ENCODE measurements at places on chromosomes 4 and X.

DNA sequence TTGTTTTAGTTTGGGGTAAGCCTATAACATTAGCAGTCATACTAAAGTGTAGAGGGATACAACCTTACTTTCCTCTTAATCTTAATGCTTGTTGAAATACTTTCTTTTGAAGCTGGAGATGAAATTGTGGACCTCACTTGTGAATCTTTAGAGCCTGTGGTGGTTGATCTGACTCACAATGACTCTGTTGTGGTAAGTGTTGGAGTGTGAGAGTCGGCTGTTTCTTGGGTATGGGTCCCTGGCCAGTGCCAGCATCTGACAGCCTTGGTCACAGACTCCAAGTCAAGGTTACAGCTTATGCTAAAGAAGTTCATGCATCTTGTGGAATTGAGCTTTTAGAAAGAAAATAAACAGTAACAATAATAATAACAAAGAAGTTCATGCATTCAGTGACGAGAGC lies 31.6 kb downstream of the RNF4 start:
- no peak for DNase-seq

DNA sequence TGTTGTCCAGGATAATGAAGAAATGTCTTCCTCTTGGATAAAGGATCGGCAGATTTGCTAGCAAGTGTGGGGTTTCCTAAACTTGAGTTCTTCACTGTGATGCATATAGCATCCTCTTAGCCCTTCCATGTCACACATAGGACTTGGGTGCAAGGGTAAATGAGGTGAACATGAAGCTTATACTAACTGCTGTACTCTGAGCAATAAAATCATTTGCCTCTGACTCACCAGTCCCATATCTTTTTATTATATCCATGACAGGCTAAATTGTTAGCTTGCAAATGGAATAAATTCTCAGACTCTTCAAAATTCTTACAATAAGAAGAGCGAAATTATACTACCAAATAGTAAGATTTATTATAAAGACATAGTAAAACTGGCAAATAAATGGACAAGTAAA lies 14.7 kb upstream of the TBC1D1 start:
- no peak for DNase-seq

DNA sequence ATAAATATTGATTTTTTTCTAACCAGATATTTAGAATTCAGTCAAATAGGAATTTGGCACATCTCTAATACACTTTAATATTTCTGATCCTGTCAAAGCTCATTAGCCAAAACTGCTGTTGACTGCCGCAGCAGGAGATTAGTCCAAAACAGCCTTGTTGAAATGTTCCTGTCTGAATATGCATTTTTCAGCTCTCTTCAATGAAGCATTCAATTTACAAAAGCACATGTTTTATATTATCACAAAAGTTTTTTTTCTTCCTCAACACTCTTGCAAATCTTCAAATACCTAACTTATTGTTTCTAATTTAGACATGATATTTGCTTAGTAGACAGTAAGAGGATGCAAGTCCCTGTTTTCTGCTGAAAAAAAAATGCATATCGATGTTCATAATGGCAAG lies 140.9 kb downstream of the SPATA18 start:
- no peak for DNase-seq

GRCh38 chr4:71550220-71551165 lies 211.7 kb downstream of the SLC4A4 start:
- no peak for DNase-seq

DNA sequence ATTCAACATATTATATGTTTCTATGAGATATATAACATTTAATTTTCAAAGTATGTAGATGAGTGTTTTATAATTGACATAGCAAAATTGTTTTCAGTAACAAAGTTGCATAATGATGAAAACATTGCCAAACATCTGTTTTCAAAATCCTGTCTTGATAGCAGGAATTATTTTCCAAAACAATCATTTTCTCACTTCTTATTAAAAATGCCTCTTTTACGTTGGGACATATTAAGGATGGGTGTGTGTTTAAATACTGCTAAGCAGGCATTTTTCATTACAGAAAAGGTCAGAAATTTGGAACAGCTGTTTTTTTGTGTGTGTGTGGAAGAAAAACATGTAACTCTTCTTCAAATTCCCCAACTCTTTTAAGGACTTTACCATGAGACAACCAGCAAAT lies 452.0 kb downstream of the SPRY1 start:
- no peak for DNase-seq

DNA sequence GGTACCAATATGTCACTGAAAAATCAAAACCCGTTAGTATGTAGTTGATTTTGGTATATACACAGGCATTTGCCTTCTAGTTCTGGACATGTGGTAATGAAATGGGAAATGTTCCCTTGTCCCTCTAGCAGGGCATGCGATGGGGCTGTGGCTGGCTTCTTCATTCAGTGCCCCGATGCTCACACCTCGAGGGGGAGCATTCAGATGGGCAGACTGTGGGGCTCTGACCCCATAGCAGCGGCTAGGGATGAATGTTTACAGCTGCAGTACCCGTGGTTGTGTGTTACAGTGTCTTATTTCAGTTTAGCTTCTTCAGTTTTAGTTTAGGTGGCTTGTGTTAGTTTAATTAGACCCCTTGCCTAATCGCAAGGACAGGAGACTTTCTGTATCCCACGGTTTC lies 1741.0 kb upstream of the PCDH10 start:
- no peak for DNase-seq

- DNase-seq: no peak
Measured at GRCh38 chr4:110361921-110362320, 114.0 kb upstream of the ENPEP start.

DNA sequence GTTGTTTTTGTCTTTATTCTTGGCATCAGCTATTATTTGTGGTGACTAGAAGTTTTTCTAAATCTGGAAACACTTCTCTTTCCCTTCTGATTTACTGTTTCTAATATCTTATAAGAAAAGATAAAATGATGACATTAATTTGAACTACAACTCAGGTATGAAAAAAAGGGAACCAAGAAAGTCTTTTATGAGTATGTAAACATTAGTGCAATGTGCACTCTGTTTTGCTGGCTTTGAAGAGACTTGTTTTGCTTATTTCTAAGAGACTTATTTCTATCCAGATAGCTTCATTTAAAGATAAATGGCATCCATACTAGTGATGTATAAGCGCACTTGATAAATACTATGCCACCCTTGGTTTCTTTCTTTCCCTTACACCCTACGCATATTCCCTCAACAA lies 10.1 kb upstream of the AMBN start:
- DNase-seq: no peak

DNA sequence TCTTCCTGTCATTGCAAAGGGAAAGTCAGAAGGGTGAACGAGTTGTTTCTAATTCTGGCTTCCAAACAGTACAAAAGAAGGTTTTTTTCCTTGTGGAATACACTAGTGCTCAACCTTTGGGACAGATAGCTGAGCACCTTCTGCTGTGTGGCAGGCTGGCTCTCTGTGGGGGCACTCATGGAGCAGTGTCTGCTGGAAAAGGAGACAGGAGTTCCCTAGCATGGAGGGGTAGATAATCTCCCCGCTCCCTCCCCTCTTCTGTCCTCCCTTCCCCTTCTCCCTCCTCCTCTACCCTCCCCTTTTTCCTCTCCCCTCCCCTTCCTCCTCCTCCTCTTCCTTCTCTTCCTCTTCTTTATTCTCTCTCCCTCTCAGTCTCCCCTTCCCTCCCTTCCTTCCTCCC lies 62.4 kb upstream of the MTM1 start:
- DNase-seq: no peak

DNA sequence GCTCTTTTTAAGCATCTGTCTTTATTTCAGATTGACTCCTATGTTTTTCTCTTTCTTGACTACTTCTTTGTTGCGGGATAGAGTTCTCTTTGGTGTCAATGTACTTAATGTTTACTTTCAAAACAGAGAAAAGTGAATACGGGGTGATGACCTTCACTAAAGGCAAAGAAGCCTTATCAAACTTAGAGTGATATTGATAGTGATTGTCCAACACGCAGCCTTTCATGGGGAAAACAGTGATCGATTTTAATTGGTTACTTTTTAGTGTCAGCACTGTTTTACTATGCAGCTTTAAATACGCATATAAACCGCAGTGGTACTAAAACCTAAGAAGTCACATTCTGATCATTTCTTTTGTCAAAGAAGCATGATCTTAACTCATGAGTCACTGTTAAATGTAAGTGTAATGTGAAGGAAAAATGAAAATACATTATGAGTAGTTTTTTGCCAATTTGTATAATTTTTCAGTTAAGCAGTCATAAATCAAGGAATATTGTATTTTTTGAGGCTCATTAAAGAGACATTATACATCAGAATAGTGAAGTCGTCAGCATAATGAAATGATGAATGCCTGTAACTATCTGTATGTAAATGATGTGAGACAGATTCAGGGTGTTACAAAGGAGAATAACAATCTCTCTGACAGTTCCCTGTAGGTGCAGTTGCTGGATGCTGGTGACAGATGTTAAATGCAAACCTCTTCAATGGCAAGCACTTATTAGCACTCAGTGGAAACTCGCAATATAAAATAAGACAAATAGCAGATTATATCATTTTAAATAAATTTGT lies 2082.8 kb upstream of the TENM3 start:
- no peak for DNase-seq

DNA sequence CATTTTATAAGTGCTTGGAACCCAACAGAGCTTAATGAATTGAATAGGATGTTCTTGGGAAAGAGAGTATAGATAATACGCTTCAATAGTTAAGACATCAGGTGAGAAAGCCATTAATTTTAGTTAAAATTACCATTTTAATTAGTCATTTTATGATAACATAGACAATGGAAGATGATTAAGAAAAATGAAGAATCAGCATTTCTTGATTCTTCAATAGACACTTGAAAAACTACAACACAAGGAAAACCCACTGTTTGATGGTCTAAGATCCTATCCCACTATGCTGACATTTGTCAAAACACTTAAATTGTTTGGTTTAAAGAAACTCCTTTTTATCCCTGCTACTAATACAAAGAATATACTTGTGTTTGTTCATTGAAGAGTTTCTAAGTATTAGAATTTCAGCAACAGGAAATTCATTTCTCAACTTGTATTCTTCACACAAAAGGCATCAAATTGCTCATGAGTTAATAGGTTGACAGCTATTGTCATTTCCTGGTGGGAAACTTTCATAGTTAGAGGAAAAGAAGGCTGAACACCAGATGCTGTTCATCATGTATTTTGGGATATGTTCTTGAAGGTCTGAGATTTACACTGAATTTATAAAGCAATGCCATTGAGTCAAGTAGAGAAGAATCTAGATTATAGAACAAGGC lies 9.6 kb upstream of the CXCL2 start:
- no peak for DNase-seq

DNA sequence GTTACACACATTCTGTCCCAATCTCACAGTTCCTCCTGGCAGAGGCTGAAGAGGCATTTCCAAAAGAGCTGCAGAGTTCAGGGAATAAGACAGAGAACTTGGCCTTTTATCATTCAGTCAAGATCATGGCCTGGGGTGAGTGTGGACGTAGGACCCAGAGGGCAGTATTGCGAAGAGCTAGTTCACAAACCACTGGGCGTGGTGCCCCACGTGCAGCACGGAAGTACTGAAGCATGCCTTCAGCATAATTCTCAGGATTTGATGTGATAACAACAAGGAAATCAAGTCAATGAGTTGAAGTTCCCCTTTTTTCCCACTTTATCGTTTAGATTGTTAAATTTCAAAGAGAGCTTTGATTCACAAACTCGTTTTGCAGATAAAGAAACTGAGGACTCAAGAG lies 117.7 kb downstream of the RELL1 start:
- DNase-seq: no peak

DNA sequence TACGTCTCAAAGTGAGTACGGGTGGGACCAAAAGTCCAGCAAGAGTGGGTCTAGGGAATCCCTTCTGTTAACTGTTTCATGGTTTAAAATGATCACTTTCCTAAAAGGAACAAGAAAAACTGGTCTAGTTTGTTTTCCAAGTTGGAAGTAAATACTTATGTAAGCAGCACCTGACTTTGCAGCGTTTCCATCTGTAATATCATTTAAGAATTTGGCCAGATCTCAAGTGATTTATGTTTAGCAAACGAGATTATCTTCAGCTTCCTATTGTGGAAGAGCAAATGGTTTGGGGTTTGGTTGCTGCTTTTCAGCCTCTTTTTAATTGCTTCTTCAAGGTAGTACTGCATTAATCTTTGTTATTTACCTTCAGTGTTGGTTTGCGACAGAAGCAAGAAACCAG lies 50.4 kb downstream of the FHIP1A start:
- DNase-seq: no peak

- peak; percentile 34 for DNase-seq
Measured at GRCh38 chrX:49230500-49231232, 2.5 kb downstream of the CACNA1F start.

Data from activated gamma-delta T cell treated with Interleukin-2 at 50 U/mL for 16 hours (primary cell).